ENCODE measurements at places on chromosomes 1 and 21. TPM values are rescaled to one million over a fixed set of nuclear protein-coding genes. Genes with fewer than 3 reads are reported as not detected.

DNA sequence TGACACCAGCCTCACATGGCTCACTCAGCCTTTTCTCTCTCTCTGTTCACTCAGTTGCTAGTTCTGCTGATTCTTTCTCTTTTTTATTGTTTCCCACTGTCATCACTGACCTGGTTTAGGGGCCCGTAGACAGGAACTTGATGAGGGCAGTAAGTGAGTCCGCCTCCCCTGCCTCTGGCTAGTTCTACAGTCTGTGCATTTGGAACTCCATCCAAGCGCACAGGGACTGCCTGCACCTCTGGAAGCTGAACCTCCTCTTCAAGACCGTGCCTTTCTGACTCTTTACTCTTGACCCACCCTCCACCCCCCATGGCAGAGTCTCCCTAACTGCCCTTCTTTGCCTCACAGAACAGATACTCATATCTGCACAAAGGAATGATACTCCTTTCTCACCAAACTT lies 4.2 kb downstream of the TENT5C start:
- peaks cover 96% of the 10 kb centered on the region for H3K4me1 ChIP-seq
- DNase-seq, result no peak
- H3K27ac ChIP-seq, result peak overlapping the region; percentile 79
- no peaks in the 10 kb centered on the region for H3K27me3 ChIP-seq
- peak overlapping the region; percentile 87 for H3K4me3 ChIP-seq

- peaks cover 97% of the 10 kb centered on the region for H3K4me1 ChIP-seq
- no peak for DNase-seq
- H3K27me3 ChIP-seq, result no peaks in the 10 kb centered on the region
- H3K4me3 ChIP-seq, result no peak overlapping the region
Observed at GRCh38 chr1:183480971-183481441, 8.7 kb downstream of the SMG7 start.

DNA sequence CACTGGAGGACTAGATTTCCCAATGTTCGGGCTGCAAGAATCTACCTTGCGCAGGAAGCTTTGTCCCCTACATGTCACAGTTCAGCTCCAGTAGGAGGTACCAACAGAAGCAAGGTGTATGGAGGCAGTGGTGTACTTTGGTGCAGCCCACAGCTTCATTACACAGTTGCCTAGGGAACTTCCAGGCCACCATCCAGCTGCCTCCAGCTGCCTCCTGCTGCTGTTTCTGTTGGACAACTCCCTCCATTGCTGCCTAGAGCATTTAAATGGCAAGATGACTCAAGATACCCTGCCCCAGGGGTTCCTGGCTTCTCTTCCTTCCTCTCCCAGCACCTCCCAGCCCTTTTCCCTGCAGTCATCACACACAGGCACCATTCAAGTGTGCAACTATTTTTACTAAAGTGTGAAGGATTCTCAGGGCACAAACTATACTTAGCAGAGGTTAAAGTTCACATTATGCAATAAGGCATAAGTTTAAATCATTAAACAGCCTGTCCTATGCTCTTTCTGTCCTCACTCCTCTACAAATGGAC lies 39.0 kb upstream of the ATP1A1 start:
- H3K27ac ChIP-seq, result no peak overlapping the region
- no peak overlapping the region for H3K4me3 ChIP-seq
- DNase-seq, result peak; percentile 51
- peaks cover 22% of the 10 kb centered on the region for H3K4me1 ChIP-seq
- no peaks in the 10 kb centered on the region for H3K36me3 ChIP-seq

- peaks cover 4% of the 10 kb centered on the region for H3K4me1 ChIP-seq
- peaks cover 11% of the 10 kb centered on the region for H3K27me3 ChIP-seq
- H3K4me3 ChIP-seq, result no peak overlapping the region
- no peak overlapping the region for H3K27ac ChIP-seq
- no peak for DNase-seq
- H3K36me3 ChIP-seq, result no peaks in the 10 kb centered on the region
Observed at GRCh38 chr1:243963571-243963970, 87.5 kb upstream of the ZBTB18 start.

Gene TRABD2B
- 1.4 TPM for total RNA-seq

Gene ANKRD35
- 0.77 TPM for total RNA-seq

- no peak overlapping the region for H3K27ac ChIP-seq
- H3K36me3 ChIP-seq, result no peaks in the 10 kb centered on the region
- H3K27me3 ChIP-seq, result peaks cover 90% of the 10 kb centered on the region
Observed at GRCh38 chr1:203122159-203122558, 5.4 kb upstream of the ADORA1 start.

GRCh38 chr1:14851760-14852159 lies 253.3 kb downstream of the KAZN start:
- H3K4me1 ChIP-seq, result no peaks in the 10 kb centered on the region
- no peak for DNase-seq
- H3K36me3 ChIP-seq, result no peaks in the 10 kb centered on the region

Gene PTCH2
- 0.25 TPM for total RNA-seq

Gene PRDX6
- 363 TPM for total RNA-seq

Measured in left ventricle myocardium inferior (tissue), 1 donor.